ENCODE measurements at places on chromosomes 7 and 10.

- H3K4me3 ChIP-seq, result no peak overlapping the region
- no peaks in the 10 kb centered on the region for H3K4me1 ChIP-seq
- no peaks in the 10 kb centered on the region for H3K36me3 ChIP-seq
- no peak overlapping the region for H3K27ac ChIP-seq
These were observed 14.0 kb upstream of the UNCX start for GRCh38 chr7:1218541-1219165.

GRCh38 chr7:101913247-101913721 lies 95.9 kb downstream of the CUX1 start:
- H3K4me3 ChIP-seq, result no peak overlapping the region
- no peak overlapping the region for H3K27ac ChIP-seq
- H3K36me3 ChIP-seq, result peaks cover 17% of the 10 kb centered on the region
- DNase-seq, result no peak

- H3K4me1 ChIP-seq, result no peaks in the 10 kb centered on the region
- H3K4me3 ChIP-seq, result no peak overlapping the region
- H3K36me3 ChIP-seq, result no peaks in the 10 kb centered on the region
- no peaks in the 10 kb centered on the region for H3K27me3 ChIP-seq
- no peak overlapping the region for H3K27ac ChIP-seq
- DNase-seq, result no peak
These were observed 65.9 kb downstream of the BBS9 start for GRCh38 chr7:33195264-33195663.

DNA sequence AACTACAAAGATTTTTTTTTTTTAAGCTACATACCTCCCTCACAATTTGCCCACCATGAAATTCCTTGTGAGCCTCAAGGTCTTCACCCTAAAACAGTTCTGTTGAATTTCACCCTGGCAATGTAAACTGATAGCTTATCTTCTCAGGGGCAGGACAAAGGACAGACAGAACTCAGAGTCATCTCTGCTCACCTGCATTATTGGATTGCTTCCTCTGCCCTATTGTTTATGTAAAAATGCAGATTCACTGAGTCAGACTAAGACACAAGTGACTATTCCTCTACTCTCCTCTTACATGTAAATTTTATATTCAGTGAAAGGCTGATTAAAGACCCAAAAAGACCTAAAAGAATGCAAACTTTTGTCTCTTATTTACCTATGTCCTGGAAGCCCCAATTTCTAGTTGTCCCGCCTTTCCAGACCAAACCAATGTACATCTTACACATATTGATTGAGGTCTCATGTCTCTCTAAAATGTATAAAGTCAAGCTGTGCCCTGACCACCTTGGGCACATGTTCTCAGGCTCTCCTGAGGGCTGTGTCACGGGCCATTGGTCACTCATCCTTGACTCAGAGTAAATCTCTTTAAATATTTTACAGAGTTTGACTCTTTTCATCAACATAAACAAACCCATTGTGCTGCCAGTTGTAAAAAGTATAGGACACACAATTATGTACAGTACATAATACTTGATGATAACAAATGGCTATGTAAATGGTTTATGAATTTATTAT lies 440.2 kb downstream of the HTR7 start:
- H3K4me1 ChIP-seq, result no peaks in the 10 kb centered on the region
- no peak for DNase-seq
- no peaks in the 10 kb centered on the region for H3K36me3 ChIP-seq
- no peaks in the 10 kb centered on the region for H3K27me3 ChIP-seq

DNA sequence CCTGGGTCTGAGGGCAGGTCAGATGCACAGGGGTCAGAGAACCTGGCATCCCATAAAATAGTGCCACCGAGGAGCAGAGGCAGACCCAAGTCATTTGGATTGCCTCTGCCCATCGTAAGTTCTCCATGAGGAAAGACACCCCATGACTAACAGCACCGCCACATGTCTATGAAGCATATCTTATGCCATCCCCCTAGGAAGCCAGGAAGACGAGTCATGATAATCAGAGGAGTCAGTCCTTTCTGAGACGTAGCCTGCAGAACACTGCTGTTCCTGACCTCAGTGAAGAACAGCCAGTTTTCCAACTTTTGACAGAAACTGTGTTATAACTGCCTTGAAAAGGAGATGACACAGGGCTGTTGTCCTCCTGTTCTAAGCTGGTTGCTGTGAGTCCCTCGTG lies 51.2 kb downstream of the INSYN2A start:
- no peaks in the 10 kb centered on the region for H3K27me3 ChIP-seq
- no peak overlapping the region for H3K4me3 ChIP-seq
- no peak overlapping the region for H3K27ac ChIP-seq
- H3K4me1 ChIP-seq, result no peaks in the 10 kb centered on the region
- H3K36me3 ChIP-seq, result no peaks in the 10 kb centered on the region

- no peaks in the 10 kb centered on the region for H3K4me1 ChIP-seq
- H3K27ac ChIP-seq, result no peak overlapping the region
- peak; percentile 26 for DNase-seq
- H3K36me3 ChIP-seq, result no peaks in the 10 kb centered on the region
- H3K27me3 ChIP-seq, result no peaks in the 10 kb centered on the region
- no peak overlapping the region for H3K4me3 ChIP-seq
These were observed 344.8 kb upstream of the NFE2L3 start for GRCh38 chr7:25807086-25807611.

GRCh38 chr10:86017841-86018734 lies 348.5 kb downstream of the GRID1 start:
- H3K27ac ChIP-seq, result peak overlapping the region; percentile 61
- peaks cover 40% of the 10 kb centered on the region for H3K4me1 ChIP-seq
- H3K4me3 ChIP-seq, result no peak overlapping the region
- DNase-seq, result peak; percentile 40
